Stimulated activated CD8-positive, alpha-beta memory T cell treated with anti-CD3 and anti-CD28 coated beads, Interleukin-2, amount 100 ng/mL, for 1 hour (primary cell): ENCODE measurements at places on chromosomes 6 and 20.

- no peak for DNase-seq
Observed at GRCh38 chr6:113600551-113601339, 256.4 kb upstream of the MARCKS start.

GRCh38 chr20:61045876-61046585 is 206.0 kb upstream of the CDH4 start:
- DNase-seq: no peak

DNA sequence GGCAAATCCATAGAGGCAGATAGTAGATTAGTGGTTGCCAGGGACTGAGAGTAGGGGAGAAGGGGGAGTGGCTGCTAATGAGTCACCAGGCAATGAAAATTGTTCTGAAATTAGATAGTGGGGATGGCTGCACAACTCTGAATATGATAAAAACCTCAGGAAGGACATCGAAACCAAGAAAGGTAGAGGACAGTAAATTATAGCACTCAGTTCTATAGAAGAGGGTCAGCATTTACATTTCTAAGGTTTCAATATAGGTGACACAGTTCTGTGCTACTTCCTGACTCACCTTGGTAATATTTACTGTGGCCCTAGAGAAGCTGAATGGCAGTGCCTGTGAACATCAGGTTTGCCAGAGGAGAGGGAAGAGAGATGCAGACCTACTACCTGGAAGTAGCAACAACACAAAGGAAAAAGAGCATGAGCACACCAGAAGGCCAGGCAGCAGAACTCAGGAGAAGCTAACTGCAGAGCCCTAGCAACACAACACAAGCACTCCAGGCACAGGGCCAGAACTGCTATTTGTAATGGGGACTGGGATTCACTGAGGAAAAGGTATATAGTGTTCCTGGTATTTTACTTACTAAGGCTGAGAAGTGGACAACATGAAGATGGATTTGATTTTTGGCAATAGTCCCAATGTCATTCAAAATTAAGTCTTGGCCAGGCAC is 75.9 kb downstream of the PLCG1 start:
- DNase-seq: no peak

DNA sequence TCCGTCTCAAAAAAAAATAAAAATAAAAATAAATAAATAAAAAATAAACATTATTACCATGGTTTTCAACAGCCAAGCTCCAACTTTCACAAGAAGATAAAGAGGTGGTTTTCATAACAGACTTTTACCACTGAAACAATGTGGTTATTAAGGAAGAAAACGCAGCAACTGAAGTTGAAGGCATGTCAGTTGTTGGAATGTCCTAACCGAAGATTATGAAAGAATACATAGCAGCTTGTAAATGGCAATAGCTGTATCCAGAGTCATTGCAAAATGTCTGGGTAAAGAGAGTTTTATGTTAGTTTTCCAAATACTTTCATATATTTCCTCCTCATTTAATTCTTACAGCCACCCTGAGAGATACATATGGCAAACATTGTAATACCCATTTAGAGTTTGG is 161.6 kb upstream of the MARCKS start:
- DNase-seq: no peak

DNA sequence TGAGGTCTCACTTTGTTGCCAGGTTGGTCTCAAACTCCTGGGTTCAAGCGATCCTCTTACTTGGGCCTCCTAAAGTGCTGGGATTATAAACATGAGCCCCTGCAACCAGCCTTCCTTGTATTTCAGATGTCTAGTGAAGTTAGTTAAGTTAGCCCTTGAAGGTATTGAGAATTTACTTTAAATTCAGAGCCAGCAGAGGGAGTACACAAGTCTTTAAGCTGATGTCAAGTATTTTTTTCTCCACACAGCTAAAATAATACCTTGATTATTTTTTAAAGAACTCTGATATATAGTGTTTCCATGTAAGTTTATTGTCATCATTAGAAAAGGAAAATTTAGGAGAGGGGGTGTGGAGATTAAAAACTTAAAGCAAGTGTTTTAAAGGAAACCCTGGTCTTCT is 9.8 kb downstream of the FOXO3 start:
- DNase-seq: no peak

DNA sequence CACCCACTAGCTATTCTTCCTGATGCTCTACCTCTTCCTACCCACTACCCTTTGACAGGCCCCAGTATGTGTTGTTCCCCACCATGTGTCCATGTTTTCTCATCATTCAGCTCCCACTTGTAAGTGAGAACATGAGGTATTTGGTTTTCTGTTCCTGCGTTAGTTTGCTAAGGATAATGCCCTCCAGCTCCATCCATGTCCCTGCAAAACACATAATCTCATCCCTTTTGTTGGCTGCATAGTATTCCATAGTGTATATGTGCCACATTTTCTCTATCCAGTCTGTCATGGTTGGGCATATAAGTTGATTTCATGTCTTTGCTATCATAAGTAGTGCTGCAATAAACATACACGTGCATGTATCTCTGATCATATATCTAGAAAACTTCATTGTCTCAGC is 218.3 kb upstream of the STXBP5 start:
- no peak for DNase-seq

GRCh38 chr20:2298701-2299100 is 2.9 kb downstream of the TGM3 start:
- no peak for DNase-seq

DNA sequence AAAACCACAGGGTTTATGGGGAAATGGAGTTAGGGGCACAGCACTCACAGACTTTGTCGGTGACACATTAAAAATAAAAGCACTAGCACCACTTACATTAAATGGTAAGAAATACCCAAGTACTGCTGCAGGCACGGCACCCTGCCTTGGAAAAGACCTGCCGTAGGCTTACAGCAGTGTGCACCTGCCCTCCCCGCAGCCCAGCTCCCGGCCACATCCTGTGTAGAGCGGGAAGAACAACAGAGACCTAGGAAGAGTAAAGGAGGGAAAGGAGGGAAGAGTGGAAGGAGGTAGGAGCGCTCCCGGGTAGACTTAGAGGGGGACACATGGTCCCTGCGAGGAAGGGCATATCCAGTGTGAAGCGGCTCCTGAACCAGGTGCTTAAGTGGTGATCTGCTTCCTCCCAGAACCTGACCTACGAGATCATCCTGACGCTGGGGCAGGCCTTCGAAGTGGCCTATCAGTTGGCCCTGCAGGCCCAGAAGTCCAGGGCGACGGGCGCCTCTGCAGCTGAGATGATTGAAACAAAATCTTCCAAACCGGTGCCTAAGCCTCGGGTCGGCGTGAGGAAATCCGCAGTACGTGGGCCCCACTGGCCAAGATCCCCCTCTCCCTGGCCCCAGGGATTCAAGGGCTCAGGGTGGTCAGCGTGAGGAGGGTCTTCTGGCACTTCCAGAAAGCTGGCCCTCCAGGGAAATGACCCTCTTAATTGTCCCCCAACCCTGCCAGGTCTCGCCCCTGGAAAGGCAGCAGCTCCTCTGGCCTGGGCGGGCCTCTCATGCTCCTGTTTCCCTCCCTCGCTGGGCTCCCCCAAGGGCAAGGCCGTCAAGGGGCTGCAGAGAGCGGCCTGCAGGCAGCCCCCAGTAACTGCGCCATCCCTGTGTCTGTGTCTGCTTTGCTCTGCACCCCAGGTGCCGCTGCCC is 55.5 kb downstream of the TCP11 start:
- no peak for DNase-seq

DNA sequence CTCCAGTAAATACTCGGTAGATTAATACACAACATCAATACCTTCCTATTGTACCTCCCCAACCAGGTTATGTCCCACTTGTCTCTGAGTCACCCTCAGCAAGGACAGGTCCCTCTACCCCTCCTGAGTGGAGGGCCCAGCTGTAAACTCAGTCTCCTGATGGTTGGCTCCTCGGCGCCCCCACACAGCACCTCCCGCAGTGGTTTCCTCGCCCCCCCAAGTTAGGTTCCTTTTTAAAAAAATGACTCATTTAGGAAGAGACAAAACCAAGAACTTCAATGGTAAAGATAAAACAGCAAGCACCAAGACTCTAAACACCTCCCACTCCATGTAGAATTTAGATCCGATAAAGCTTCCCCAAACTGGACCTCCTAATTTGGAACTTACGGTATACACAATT is 83.5 kb downstream of the TRERF1 start:
- DNase-seq: peak; percentile 36

GRCh38 chr6:70954750-70955149 is 2.1 kb downstream of the B3GAT2 start:
- no peak for DNase-seq

GRCh38 chr6:35342258-35343091 is at the start of gene PPARD:
Gene PPARD (plus strand): TSS chr6:35342558. CDS start chr6:35411088, 68,530 bp downstream.
- peak; percentile 95 for DNase-seq

DNA sequence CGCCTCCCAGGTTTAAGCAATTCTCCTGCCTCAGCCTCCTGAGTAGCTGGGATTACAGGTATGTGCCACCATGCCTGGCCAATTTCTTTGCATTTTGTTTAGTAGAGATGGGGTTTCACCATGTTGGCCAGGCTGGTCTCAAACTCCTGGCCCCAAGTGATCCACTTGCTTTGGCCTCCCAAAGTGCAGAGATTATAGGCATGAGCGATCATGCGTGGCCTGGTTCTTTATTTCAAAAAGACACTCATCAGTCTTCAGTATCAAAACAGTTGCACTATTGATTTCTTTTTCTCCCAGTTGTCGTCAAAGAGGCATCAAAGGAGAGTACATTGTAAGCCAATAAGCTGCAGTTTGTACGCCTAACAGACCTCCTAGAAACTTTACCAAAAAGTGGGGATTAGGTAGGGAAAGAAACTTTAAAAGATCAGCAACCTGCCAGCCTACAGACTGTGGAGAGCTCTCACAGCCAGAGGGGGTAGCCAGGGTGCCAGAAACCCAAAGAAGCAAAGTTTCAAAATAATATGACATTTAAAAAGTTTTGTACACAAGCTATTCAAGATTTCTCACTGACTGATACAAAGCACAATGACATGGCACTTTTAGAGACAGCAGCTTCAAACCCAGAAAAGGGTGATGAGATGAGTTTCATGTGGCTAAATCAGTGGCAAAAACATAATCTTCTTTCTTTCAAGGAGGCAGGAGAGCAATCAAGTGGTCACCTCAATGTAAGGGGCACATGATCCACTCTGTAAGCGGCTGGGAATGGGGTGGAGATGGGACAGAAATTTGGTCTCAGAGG is 83.0 kb upstream of the RALY start:
- no peak for DNase-seq

GRCh38 chr20:25276533-25277050 is 28.7 kb downstream of the PYGB start:
- no peak for DNase-seq

DNA sequence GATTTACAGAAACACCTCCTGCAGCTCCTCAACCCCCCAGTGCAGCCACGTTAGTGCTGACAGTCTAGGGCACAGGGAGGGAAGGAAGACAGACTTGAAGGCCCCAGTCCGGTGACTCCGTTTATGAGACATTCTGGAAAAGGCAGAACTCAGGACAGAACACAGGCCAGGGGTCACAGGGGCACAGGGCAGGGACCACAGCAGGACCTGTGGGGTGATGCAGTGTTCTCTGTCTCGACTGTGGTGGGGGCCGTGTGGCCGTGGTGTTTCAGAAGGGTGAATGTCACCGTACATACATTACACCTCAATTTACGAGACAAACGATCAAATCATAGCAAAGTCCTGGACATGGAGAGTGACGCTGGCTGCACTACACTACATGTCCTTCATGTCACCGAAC is 11.3 kb downstream of the BHLHE23 start:
- no peak for DNase-seq

GRCh38 chr20:37714978-37715672 is 21.3 kb downstream of the CTNNBL1 start:
- no peak for DNase-seq

DNA sequence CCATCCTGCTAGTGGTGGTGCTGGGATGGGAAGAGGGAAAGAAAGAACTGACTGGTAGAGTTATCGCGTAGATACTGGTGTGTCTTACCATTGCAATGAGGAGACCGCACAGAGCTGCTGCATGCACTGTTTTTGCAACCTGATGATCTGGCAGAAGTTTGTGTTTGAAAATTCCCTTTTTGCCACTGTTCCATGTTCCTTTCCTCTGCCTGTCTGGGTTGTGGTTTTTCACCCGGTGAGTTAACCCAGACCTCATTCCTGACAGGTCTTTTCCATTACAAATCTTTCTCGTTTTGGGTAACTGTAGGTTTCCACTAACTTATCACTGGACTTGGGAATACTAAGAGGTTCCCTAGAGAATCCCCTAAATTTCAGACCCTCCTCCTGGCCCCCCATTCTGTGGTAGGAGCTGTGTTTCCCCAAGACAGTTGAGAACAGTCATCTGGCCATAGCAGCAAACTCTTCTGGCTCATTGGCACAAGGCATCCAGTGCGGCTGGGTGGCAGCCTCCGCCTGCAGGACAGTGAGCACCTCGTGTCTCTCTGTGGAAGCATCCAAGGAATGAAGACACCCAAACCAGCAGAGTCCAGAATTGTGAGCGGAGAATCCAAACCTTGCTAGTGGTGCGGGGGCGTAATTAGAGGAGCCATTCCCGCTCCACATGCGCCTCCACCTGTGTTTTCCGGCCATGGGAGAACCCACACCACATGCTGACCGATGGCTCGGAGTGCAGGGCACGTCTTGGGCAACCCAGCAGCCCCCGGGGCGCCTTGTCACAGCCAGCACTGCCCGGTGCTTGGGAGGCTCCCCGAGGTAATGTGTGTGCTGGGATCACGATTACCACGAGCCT is 32.8 kb downstream of the ERMARD start:
- DNase-seq: no peak

- no peak for DNase-seq
Observed at GRCh38 chr6:148758492-148758891, 11.7 kb downstream of the UST start.

- DNase-seq: no peak
Observed at GRCh38 chr6:152846825-152847224, 96.2 kb downstream of the VIP start.

GRCh38 chr6:4606821-4607704 is 169.1 kb upstream of the CDYL start:
- DNase-seq: no peak

- no peak for DNase-seq
Observed at GRCh38 chr6:69038841-69039240, 403.8 kb downstream of the ADGRB3 start.

DNA sequence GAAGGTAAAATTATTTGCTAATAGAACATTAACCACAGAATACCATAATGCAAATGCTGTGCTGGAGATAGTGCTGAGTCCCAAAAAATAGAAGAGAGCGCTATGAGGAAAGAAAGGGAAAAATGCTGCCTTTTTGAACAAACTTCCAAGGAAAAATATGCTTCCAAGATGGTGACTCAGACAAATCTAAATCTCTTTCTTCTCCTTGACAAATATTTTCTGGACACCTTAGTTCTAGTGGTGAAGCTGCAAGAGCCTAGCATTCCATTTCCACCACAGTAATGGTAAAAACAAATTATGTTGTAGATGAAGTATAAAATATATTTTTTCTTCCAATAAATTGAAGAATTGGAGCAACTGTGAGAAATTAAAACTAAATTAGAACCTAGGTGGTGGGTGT is 155.6 kb upstream of the TBX18 start:
- DNase-seq: no peak

GRCh38 chr6:139425780-139426179 is 51.3 kb upstream of the CITED2 start:
- DNase-seq: no peak

GRCh38 chr20:47156301-47157137 is 200.0 kb downstream of the ZMYND8 start:
- no peak for DNase-seq
